ENCODE measurements at places on chromosomes 7 and 10. TPM values are rescaled to one million over a fixed set of nuclear protein-coding genes. Genes with fewer than 3 reads are reported as not detected.

DNA sequence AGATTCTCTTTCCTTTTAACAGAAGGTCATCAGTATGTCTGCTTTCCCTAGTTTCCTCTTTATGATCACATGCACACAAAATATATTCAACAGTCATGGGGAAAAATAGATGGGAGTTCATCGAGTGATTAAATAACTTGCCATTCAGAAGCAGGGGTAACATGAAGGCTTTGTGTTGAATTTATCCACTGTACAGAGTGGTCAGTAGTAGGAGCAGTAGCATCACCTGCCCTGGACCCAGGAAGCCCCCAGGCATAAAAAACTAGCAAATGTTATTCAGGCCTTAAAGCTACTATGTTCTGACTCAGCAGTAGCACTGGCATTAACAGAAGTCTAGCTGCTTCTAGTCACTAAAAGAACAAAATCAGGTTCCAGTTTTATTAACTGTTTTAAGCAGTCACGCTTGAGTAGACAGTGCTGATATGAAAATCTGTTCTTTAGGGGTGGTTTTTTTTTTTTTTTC is 31.4 kb upstream of the FAM133B start:
- DNase-seq = no peak

BMPR1A gene
- 75.5 TPM for total RNA-seq

HACD1 gene
- total RNA-seq = 28.6 TPM

DNA sequence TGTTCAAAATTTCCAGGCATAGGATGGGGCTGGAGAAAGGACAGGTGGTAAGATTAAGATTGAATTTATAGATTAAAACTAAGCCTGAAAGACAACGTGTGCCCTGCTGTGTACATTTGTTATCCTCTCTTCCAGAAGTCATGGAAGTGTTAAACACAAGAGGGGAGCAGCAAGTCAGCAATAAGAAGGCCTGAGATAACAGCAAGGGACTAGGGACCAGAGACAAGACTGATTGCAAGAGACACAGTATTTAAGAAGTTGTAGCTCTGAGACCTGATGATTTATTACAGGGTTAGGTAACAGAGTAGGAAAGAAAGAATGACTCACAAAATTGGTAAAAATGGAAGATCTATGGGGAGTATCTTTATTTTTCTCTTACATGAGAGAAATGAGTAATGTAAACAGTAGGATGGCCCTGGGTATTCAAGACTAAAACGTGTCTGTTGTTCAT is 55.7 kb upstream of the COL1A2 start:
- DNase-seq = no peak

- DNase-seq = no peak
Observed at GRCh38 chr7:37973915-37974314, 53.5 kb downstream of the EPDR1 start.

GRCh38 chr10:22505911-22506685 is 160.8 kb downstream of the SPAG6 start:
- DNase-seq = no peak

GRCh38 chr10:86109421-86109820 is 257.2 kb downstream of the GRID1 start:
- DNase-seq = peak; percentile 62

DNA sequence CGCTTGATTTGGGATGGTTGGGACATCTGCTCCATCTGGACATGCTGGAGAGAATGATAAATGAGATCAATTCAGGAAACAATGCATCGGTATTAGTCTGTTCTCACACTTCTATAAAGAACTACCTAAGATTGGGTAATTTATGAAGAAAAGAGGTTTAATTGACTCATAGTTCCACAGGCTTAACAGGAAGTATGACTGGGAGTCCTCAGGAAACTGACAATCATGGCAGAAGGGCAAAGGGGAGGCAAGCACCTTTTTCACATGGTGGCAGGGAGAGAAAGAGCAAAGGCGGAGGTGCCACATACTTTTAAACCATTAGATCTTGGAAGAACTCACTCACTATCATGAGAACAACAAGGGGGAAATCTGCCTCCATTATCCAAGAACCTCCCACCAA is 16.8 kb upstream of the TSPAN12 start:
- DNase-seq = no peak

- no peak for DNase-seq
Observed at GRCh38 chr7:83111391-83111790, 51.3 kb downstream of the PCLO start.

DNA sequence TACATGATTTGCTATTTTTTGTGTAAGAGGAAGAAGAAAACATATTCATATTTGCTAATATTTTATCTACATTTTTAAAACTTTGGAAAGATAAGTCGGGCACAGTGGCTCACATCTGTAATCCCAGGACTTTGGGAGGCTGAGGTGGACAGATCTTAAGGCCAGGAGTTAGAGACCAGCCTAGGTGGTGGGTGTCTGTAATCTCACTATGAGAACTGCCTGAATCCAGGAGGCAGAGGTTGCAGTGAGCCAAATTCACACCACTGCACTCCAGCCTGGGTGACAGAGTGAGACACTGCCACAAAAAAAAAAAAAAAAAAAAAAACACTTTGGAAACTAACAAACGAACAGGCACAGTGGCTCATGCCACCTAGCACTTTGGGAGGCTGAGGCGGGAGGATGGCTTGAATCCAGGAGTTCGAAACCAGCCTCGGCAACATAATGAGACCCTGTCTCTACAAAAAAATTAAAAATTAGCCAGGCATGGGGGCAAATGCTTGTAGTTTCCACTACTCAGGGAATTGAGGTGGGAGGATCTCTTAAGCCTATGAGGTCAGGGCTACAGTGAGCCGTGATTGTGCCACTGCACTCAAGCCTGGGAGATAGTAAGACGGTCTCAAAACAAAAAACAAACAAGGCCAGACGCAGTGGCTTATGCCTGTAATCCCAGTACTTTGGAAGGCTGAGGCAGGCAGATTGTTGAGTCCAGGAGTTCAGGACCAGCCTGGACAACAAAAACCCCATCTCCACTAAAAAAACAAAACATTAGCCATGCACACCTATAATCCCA is 25.6 kb downstream of the HERC4 start:
- DNase-seq = no peak

DNA sequence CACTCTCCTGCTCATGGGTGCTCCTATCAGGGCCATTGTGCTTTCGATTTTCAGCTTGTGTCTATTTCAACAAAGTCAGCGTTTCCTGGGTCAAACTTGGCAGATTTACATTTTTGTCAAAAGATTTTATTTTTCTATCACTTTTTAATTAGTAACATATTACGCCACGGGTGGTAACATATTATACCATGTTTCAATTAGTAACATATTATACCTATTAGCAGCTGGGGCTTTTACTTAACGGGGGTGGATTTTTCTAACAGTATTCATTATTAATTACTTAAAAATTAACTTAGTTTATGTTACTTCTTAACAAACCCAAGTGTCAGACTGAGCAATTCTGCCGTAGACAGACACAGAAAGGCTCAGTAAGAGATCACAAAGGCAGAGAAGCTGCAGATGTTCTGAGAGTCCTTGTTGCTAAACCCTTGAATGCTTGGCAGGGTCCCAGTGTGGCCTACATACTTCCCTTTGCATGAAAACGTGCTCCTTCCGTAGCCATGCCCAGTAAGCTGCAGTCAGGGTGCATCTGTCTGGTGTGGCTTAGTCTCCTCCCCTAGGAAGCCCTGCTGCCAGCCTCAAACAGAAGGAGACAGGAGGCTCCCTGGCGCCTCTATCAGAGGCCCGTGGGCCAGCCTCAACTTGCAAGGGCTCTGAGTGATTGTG is 263.1 kb upstream of the CXCL12 start:
- DNase-seq = no peak

CCDC172 gene
- total RNA-seq = not detected

DNA sequence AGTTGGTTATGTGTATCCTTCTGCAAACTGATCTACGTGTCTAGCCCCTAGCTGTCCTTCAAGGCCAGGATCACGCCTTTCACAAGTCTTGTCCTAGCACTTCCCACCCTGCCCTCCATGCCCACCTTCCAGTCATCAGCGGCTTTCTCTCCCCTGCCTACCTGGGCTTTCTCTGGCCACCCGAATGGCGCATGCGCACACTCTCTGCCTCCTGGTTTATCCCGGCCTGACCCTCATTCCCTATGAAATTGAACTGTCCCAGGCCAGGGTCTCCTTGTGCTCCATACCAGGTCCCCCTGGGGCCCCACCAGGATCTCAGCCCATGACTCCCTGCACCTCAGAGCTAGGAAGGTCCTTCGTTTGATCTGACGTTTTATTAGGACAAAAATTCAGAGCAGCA is 31.6 kb upstream of the CTBP2 start:
- DNase-seq = peak; percentile 48

SPDYE6 gene
- total RNA-seq = not detected

DNA sequence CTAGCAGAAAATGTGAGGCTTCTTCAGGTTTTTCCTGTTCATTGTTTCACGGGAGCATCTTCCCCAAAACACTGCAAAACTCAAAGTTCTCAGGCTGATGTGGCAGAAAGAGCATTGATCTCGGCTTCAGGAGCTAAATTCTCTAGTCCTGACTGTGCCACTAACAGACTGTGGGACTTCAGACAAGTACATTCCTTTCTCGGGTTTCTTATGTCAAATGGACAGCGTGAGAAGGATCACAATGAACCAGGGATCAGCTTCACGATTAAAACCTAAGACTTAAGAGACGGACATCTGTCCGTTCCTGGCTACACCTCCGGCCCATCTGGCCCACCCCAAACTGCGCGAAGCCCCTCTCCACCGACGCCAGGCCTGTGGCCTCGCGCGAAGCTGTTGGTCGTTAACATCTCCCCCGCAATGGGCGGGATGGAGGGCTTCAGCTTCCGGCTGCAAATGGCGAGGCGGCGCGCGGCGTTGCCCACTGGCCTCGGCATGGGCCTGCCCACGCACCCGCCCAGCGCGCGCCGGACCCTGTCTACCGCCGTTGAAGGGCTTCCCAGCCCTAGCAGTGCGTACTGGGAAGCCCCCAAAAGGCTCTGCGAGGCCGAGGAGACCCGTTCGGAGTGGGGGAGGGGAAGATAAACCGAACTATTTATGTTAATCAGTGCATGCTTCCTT is 549 bp upstream of the DDX50 start:
- no peak for DNase-seq
